ENCODE measurements at places on chromosomes 1 and 21. TPM values are rescaled to one million over a fixed set of nuclear protein-coding genes. Genes with fewer than 3 reads are reported as not detected.

DNA sequence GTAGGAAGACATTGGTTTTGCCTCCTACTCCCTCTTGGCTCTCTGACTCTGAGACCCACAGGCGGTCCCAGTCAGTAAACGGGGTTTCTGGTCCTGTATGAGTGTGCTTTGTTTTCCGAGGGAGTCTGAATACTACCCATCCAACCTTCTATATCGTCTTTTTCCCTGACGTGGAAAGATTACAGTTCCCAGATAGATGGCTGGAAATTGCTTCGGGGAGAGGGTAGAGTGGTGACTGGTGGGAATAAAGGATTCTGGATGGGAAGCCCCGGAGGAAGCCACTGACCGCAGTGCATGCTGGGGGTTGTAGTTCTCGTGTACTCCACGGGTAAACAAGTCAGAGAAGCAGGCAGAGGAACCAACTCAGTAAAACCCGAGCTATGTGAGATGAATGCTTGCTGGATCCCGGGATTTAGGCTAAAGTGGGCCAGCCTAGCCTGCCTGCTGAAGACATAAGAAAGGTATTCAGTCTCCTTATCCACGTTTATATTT is 66.2 kb upstream of the IRF2BP2 start:
- no peaks in the 10 kb centered on the region for H3K27me3 ChIP-seq
- no peak overlapping the region for H3K4me3 ChIP-seq
- H3K36me3 ChIP-seq = no peaks in the 10 kb centered on the region
- peak; percentile 90 for DNase-seq
- peak overlapping the region; percentile 78 for H3K27ac ChIP-seq

- no peak overlapping the region for H3K4me3 ChIP-seq
- DNase-seq = no peak
Observed at GRCh38 chr1:92987462-92987861, 26.2 kb upstream of the DIPK1A start.

LYPD8 gene
- not detected for total RNA-seq

MRTO4 gene
- total RNA-seq = 13.9 TPM

HES3 gene
- total RNA-seq = not detected

All from lung (tissue), 17 donors.